ENCODE measurements at places on chromosomes 3 and 15.
A peak's percentile ranks its signal among the peaks of the same experiment; 100 is the strongest.

DNA sequence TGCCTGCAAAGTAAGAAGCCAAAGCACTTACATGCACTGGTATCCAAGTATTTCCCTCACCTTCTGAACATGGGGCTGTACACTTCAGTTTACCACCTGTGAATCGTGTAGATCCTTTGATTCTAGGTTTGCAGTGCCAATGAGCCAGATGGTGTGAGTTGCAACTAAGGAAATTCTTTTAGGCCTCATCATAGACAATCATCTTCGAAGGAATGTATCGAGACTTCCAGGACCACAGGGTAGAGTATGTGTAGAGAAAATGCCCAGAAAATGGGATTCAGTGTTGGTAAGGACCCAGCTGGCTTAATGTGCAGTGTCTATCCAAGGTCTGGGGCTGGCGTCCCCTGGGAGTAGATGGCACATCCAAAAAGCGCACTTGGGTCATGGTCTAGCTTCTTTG lies 323.2 kb upstream of the TPM1 start:
- DNase-seq: no peak

DNA sequence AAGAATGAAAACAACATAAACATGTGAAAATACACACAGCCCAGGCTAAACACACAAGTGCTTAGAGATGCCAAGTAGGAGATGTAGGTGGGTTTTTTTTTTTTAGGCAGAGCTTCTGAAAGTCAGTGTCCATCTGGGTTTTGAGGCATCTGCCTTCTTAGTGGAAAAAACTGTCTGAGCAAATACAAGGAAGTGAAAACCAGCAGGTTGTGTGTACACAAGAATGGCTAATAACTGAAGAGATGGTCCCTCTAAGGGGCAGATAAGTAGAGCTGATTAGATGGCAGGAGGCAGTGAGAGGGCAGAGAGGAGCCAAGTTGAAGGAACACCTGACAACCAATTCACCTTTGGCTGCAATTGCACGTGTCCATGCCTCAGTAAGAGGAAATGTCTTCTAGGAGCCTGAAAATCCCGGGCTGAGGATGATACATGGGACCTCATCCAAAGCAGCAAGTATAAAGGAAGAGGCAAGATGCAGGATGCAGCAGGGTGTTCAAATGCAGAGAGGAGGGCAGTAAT lies 34.9 kb downstream of the CYP19A1 start:
- no peak for DNase-seq

DNA sequence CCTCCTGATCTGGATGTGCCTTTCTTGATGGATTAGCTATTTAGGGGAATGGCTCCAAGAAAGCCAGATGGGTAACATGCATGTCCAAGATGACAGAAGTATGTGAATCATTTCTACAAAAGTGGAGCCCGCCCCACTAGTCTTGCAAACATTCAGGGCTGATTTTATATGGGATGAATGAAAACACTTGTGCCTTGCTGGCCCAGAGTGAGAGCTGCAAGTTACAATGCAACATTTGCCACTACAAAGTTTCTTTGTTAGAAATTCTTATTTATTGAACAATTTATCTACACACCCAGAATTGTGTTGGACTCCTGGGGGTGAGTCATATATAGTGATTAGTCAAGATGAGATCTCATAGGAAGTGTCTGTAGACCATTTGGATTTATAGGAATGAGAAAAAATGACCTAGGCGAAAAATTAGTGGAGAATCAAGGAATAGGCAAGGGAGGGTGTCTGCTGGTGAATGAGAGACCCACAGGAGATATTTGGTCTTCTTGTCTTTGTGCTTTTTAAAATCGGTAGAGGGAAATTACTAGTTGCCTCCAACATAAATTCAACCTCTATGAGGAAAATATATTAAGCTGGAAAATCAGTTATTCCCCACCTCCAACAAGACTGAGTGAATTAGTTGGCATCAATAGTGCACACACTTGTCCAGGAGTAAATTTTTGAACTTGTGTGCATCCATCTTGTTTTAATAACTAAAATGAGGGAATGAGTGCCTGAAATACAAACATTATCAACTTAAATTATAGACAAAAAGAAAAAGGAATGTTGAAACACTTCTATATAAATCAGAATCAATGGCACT lies 53.5 kb upstream of the DCBLD2 start:
- DNase-seq: no peak

DNA sequence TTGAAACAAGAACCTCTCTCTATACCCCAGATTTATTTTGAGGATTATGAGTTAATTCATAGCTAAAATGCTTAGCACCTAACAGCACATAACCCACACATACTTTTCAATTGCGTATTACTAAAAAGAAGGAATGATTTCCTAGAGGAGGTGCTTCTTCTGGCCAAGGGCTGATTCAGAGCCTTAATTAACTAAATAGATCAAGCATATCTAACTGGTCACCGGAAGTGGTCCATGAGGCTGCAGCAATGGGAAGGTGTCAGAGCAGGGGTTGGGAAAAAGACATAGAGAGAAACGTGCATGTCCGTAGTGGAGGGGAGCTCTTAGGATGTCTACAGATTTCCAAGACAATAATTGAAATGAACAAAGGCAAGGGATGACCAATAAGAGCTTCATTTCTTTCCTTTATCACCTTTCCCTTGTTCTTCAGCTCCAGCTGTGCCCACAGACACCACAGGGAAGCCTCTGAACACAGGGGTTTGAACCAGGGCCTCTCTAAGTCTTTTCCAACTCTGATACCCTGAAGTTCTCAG lies 467 bp downstream of the HGD start:
- DNase-seq: no peak

GRCh38 chr3:135860761-135861160 lies 104.8 kb upstream of the PPP2R3A start:
- DNase-seq: no peak

DNA sequence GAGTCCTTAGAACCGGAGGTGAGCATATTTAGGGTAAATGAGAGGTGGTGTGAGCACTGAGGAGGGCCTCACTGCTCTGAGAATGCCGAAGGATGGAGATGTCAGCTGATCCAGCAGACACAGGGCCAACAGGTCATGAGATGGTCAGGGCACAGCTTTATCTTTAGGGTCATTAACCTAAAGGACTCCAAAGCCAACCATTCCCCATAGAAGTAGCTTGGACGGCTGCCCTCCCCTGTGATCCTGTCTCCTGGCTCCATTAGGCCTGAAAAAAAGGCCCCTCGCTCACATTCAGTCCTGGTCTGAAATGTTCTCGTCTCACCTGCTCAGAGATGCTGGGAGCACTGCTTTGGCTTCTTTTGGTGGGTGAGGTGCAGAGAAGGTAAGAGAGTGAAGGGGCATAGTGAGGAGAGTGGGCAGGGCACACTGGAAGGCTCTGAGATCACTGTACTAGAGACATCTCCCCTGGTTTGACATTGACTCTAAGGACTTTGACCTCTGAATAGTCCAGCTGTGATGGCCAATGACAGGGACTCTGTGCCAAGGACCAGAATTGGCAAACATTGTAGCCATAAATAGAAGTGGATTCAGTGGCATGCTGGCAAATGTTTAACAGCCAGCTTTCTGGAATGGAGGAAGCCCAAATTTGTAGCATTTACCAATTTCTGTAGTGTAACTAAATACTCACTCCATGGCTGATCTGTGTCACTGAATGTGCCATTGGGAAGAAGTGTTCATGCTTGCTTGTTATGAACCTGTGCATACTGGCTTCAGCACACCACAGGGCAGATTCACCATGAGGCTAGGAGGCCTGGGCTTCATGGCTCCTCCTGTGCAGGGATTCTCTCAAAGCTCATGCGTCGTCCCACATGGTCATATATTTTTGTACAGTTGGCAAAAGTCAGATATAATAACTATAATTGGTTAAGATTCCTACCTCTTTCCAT lies 76.2 kb upstream of the MRPS22 start:
- peak; percentile 33 for DNase-seq

DNA sequence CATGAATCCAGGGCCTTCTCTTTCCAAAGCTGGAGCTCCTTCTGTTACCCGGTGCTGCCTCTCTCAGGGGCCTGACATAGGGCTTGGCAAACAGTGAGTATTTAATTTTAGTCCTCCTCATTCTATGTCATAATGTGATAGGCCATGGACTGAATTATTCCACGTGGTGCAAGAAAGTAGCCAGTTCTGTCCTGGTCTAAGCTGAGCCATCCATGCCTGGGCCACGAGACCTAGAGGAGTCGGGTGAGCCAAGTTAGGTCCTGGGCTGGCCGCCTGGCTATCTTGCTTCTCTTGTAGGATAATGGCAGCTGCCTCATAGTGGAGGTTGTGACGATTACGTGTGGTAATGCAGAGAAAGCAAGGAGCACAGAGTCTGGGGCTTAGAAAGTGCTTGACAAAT lies 170.6 kb downstream of the FAM43A start:
- DNase-seq: no peak

DNA sequence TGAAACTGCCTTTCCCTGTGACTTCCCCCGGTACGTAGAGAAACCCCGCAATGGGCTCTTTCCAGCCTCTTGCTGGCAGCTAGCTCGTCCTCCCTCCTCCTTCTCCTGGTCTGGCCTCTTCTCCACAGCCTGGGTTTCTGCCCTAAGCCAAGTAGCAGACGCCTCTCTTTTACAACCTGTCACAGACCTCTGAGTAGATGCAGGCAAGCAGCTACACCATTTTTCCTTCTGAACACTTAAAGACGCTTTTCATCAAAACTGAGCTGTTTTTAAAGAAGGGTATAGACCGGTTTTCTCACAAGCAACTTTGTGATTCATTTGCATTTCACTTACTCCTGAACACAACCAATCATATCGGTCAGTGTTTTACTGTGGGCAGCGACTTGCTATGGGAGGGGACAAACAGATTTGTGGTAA lies 32.0 kb downstream of the ADAMTSL3 start:
- DNase-seq: no peak

DNA sequence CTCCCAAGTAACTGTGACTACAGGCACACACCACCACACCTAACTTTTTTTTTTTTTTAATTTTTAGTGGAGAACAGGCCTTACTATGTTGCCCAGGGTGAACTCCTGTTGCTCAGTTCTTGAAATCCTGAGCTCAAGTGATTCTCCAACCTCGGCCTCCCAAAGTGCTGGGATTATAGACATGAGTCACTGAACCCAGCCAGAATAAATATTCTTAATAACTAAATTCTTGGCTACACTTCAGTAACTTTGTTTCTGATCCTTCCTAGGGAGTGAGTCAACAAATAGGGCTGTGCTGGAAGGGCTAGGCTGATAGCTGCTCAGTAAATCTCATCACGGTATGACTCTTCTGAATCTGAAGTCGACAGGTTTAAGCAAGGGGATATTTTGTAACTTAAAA lies 56.6 kb downstream of the P3H2 start:
- DNase-seq: no peak

- no peak for DNase-seq
Observed at GRCh38 chr3:122515870-122516269, 1.1 kb upstream of the KPNA1 start.

- DNase-seq: no peak
Observed at GRCh38 chr3:186461141-186461540, 83.0 kb downstream of the CRYGS start.

GRCh38 chr15:87591042-87591441 lies 665.5 kb downstream of the NTRK3 start:
- DNase-seq: no peak

GRCh38 chr3:126126811-126127431 lies 43.0 kb upstream of the SLC41A3 start:
- DNase-seq: peak; percentile 61

DNA sequence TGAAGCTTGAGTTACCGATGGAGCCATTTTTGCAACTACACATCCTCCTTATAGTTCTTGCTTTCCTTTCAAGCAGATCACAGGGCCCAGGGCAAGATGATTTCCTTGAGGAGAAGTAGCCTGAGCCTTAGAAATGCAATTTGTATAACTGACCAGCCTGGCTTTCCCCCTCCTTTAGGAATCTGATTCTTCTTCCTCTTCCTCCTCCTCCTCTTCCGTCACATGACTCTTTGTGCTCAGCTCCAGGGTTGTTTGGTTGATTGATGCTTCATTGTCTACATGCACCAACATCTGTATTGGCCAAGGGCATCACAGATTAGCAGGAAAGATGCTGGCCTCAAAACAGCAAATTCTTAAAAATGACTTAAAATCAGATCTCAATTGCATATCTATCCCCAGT lies 3.3 kb downstream of the SNAPC5 start:
- DNase-seq: no peak

DNA sequence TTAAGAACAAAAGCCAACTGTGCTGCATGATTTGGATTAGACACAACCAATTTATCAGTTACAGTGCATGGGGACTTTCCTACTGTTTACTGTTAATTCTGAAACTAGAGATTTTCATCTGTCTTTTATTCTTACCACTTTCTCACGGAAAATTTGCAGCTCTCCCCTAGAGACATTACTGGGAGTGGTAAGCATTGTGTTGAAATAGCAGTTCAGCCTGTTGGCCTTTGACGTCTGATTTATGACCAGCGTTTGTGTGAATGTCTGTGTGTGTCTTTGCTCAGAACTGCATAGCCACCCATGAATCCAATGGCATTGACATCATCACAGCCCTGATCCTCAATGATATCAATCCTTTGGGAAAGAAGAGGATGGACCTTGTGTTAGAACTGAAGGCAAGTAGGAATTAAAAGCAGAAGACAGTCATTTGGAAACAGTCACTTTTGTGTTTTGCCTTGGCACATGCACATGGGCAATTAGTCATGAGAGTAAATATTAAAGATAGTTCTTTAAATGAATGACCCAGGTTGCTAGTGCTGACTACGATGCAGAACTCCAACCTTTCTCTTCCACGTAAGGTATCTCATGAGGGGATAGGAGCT lies 202.2 kb upstream of the BHLHE40 start:
- no peak for DNase-seq

- DNase-seq: peak; percentile 83
Observed at GRCh38 chr3:112128843-112129727, 4.0 kb downstream of the GCSAM start.

DNA sequence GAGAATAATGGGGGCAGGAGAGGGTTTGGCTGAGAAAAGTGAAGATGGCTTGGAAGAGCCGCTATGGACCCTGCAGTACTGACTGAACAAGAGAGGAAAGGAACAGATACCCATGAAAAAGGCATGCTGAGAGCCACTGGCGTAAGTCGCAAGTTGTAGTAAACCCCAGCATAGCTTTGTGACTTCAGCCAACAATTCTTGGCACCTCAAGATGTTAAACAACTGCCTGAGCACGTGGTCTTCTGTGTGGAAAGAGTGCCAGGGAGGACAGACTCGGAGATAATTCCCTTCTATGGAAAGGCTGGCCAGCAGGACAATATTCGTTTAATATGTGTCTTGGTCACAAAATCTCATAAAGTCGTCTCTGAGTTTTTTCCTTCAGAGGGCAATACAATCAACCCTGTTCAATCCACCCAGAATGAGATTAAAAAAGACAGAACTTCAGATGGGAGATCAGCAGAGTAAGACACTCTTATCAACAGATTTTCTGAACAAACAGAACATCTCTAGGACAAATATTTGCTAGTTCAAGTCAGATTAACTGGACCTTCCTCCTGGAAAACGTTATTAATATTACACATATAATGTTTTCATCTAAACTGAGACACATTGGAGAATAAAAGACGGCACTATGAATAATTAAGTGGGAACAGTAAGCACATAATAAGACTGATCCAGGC lies 49.2 kb downstream of the NEK10 start:
- DNase-seq: no peak

GRCh38 chr3:18544146-18544545 lies 119.0 kb upstream of the SATB1 start:
- no peak for DNase-seq
